ENCODE measurements at places on chromosomes 2 and 18. TPM values are rescaled to one million over a fixed set of nuclear protein-coding genes. Genes with fewer than 3 reads are reported as not detected.

Gene C2orf49
- total RNA-seq, result 28.5 TPM

- DNase-seq, result peak; percentile 46
These were observed 891 bp downstream of the CAB39 start for GRCh38 chr2:230713331-230714135.

DNA sequence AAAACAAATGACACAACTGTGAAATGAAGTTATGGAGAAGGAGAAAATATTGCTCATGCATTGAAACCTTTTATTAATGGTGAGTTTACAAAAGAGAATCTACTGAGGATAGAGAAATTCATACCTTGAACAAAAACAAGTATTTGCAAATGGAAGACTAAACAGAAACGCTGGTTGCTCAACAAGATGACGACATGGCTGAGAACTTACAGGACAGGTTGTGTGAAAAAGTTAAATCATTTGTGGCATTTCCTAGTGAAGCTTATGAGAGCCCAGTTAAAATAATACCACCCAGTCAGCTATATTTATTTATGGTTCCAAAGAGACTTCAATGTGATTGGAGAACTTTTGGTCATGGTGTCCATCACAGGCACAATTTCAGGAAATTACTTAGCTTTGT is 148.6 kb upstream of the PKDCC start:
- DNase-seq, result peak; percentile 57

Gene PCBP1
- 104 TPM for total RNA-seq

GRCh38 chr2:238285653-238286082 is 2.7 kb downstream of the PER2 start:
- DNase-seq, result peak; percentile 90

GRCh38 chr2:14616342-14616741 is 16.2 kb upstream of the LRATD1 start:
- DNase-seq, result no peak

GRCh38 chr2:60976875-60977561 is 40.5 kb upstream of the PEX13 start:
- no peak for DNase-seq

- no peak for DNase-seq
These were observed 274.6 kb downstream of the AFF3 start for GRCh38 chr2:99867770-99868169.

All from tongue (tissue), 3 donors.